ENCODE measurements at places on chromosomes 7 and 10.

DNA sequence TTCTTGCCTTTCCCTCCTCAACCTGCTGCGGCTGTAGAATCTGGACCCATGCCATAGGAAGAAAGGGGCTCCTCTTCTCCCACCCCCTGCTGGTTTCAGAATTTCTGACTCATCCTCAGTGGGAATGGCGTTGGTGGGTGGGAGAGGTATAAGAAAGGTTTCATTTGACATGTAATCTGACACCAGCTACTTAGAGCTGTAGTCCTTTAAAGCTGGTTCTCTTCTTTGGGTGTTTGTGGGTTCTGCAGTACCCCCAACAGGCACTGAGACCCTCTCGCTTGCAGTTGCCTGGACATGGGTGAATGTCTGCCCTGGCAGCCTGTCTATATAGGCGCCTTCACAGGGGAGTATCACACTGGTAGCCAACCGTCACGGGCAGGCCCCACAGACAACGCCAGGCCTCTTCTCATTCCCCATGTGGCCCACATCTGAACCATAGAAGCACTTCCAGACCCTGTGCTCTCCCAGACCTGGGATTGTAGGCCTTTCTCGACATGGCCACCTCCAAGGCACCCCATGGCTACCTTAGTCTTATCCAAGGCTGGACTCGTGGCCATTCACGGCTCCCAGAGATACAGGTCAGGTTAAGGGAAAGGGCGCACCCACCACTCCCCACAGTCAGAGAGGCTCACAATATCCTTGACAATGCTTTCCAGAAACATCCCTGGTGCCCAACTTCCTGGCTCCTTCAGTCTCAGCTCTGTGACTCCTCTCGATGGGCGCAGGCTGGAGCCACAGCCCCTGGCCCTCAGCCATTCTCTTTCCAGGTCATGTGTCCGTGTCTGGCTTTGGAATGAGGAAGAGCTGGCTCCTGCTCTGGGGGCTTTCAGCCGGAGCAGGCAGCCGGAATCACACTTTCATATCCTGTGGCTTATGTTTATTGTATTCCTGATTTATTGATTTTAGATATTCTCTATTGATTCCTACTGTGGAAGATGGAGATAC is 17.5 kb downstream of the ZNF862 start:
- DNase-seq: no peak

- DNase-seq: no peak
Observed at GRCh38 chr7:103114576-103115008, 34.3 kb downstream of the NAPEPLD start.

- no peak for DNase-seq
Observed at GRCh38 chr7:43735802-43736603, 6.7 kb upstream of the COA1 start.

GRCh38 chr10:43156590-43157341 is 18.5 kb downstream of the CSGALNACT2 start:
- no peak for DNase-seq

DNA sequence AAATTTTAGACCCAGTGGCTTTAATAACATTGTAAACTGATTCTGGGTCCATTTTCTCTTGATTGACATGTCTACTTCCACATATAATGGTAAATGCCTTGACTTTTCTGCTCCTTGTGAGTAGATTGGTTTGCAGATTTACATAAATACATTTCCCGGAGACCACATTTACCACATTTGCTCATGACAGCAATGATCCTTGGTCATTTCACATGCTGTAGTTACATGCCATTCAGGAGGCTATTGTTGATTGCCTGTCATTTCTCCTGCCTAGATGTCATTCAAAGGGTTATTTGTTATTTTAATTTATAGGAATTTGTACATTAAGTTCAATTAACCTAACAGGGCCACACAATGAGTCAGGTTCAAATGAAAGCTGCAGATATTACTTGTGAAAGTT is 280.5 kb downstream of the CNTNAP2 start:
- no peak for DNase-seq

DNA sequence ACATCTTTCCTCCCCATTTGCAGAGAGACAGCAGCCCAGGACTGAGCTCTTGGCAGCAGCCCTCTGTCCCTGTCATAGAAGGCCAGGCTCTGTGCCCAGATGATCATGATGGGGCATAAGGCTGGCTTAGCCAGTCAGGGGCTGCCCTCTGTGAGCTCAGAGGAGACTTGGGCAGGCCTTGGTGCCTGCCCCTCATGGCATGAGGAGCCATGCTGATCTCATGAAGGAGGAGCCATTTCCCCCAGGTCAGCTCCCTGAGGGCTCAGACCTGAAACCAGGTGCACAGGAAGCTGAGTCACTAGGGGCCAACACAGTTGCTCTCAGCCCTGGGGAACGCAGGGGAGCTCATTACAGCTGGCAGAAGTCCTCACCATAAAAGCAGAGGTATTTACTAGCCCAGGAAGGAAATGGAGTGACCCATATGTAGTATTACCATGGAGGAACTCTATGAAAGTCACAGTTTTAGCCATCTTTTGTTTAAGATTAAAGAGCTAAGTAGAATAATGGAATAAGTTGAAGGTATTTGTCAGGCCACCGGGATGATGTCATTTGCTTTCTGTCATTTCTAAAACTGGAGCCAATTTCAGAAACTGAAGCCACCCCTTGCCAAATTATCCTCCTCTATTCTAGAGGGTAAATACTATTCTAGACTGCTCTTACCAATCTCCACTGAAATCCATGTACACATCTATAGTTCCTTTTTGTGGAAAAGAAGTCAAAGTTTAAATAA is 362.4 kb upstream of the ZNF32 start:
- no peak for DNase-seq

- no peak for DNase-seq
Observed at GRCh38 chr10:88063861-88064557, 200.6 kb downstream of the PTEN start.

DNA sequence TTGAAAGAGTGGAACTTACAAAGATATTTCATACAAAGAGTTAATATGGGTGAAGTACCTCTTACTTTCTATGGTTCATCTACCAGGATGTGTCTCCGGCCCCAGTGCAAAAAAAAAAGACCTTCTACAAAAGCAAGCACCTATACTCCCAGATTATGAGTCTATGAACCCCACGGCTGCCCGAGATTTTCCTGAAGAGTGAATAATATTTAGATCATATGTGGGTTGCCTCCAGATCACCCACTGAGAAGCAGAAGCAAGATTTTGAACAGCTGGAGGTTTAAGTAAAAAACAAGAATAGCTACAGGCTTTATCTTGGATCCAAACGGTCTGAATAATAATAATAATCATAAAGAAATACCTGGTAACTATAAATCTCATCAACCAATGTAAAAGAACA is 207.7 kb downstream of the SKAP2 start:
- no peak for DNase-seq

DNA sequence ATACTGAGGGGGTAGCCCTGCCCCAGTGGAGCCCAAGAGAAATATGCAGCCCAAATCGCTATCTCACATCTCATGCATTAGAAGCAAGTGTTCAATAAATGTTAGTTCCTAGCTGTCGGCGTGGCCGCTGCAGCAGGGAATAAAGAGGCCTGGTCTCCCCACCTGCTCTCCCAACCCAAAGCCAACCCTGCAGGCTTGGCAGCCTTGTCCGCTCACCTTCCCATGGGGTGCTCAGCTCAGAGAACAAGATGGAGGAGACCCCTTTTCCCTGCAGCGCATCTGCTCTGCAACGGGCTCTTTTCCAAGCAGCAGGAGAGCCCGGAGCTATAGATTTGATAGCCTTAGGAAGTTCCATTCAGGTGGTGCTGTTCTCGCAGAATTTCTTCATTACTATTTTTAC is 12.0 kb upstream of the DOCK1 start:
- no peak for DNase-seq

DNA sequence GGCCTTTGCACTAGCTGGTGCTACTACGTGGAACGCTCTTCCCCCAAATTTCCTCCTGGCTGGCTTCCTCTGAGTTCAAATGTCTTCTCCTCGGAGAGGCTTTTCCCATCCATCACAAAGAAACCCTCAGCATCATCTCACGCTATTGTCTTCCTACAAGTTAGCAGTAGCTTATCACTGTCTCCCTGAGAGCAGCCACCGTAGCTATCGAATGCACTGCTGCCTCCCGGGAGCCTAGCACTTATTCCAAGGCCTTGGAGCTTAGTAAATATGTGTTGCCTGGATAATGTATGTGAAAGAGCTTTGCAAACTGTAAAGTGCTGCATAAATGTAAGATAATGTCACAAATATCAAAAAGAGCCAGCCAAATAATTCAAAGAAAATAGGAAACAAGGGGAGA is 124.4 kb downstream of the KCNMA1 start:
- no peak for DNase-seq

DNA sequence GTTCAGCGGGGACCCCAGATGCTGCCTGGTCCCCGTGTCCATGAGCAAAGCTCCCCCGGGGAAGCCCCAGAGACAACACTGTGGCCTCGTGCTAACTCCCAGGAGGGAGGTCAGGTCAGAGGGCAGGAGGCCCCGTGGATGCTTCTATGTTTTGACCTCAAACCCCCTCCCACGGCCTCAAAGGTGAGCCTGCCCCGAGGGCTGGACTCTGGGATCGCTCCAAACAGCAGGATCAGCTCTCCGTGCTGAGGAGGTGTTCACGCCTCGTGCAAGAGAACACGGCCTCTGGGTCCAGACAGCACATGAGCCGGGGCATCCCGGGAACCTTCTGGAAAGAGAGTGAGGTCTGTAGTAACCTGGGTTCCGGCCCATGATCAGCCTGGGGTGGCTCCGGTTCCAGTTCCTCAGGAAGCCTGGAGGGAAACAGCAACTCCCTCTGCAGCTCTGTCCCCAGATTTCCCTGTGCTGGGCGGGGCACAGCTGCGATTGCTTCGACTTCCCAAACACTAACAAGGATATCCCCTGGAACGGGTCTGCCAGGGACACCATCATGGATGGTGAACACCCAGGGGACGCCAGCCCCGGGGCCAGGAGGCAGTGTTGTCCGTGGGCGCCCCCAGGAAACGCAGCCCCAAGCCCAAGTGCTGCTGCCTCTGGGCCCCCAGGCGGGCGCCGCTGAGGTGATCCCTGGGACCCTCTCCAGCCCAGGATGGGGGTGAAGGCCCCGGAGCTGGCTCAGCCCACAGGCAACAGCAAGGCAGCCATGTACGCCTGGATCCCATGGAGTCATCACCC is 18.0 kb upstream of the INPP5A start:
- peak; percentile 46 for DNase-seq

DNA sequence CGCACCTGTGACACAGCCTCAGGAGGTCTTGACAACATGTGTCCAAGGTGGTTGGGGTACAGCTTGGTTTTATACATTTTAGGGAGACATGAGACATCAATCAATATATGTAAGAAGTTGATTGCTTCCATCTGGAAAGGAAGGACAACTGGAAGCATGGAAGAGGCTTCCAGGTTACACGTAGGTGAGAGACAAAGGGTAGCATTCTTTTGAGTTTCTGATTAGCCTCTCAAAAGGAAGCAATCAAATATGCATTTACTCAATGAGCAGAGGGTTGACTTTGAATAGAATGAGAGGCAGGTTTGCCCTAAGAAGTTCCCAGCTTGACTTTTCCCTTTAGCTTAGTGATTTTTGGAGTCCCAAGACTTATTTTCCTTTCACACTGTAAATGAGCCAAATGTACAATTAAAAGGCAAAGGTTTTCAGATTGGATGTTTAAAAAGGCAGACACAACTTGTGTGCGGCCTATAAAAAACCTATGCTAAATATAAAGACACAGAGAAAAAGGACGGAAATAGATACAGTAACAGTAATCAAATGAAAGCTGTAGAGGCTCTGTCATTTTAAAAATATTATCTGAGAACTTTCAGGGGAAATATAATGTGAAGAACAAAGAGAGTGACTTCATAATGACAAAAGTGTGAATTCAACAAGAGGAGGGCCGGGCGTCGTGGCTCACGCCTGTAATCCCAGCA is 65.7 kb upstream of the LANCL2 start:
- DNase-seq: no peak

DNA sequence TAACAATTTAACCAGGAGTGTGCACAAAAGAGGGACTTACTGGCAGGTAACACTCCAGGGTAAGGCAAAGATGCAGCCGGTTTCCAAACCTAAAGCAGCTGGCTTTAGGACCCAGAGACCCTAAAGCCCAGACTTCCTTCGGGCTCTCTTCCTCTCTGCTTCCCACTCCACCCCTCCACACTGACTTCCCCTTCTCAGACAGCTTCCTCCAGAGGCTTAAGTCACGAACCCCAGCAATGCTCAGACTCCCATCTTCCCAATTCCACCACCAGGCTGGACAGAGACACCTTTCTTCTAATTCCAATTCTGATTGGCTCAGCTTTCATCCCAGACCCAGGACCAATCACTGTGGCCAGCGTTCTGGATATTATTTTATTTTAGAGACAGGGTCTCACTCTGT is 24.8 kb downstream of the STYXL1 start:
- DNase-seq: no peak

Data from ureter (tissue), 1 donor.